Gastrocnemius medialis (tissue), 4 donors: ENCODE measurements at places on chromosomes 7 and 10. TPM values are rescaled to one million over a fixed set of nuclear protein-coding genes. Genes with fewer than 3 reads are reported as not detected.

Gene SPDYE1
- not detected for total RNA-seq

Gene VAX1
- not detected for total RNA-seq

Gene CHAT
- not detected for total RNA-seq

Gene FAM25A
- total RNA-seq = not detected

Gene TMEM236
- 0.98 TPM for total RNA-seq

Gene AGAP9
- total RNA-seq = 1.0 TPM

Gene BNIP3
- total RNA-seq = 1,280 TPM

Gene CHN2
- 5.9 TPM for total RNA-seq

Gene OPN4
- total RNA-seq = 4.2 TPM

Gene TMEM196
- not detected for total RNA-seq

Gene AGAP5
- total RNA-seq = 4.1 TPM

Gene KCNIP2
- total RNA-seq = 0.39 TPM

Gene SEC31B
- 1.7 TPM for total RNA-seq

Gene NACAD
- total RNA-seq = 0.46 TPM

Gene FOXK1
- 19.8 TPM for total RNA-seq

Gene HOXA3
- 6.2 TPM for total RNA-seq

Gene OR6V1
- total RNA-seq = not detected

Gene INHBA
- 0.56 TPM for total RNA-seq

Gene CRPPA
- total RNA-seq = 4.9 TPM

Gene LAMB1
- total RNA-seq = 14.5 TPM
